ENCODE measurements at places on chromosomes 7 and 10.
A peak's percentile ranks its signal among the peaks of the same experiment; 100 is the strongest.

DNA sequence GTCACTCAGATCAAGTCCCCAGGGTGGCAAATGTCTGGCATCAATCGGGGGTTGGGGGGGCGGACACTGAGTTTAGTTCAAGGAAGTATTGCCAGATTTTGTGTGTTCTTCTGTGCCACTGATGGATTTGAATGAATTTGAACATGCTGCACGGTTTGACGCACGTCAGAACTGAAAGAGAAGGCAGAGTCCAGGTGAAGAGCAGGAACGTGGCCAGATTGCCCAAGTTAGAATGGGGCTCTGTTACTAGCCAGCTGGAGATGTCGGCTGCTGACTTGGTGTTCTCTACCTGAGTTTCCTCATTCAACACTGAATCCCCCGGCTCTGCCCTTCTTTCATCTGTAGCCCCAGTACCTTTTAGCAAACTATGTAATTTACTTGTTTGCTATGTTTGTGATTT, 180.2 kb downstream of the PRKCQ start:
- peaks cover 6% of the 10 kb centered on the region for H3K4me1 ChIP-seq
- no peak for DNase-seq
- no peaks in the 10 kb centered on the region for H3K36me3 ChIP-seq
- H3K4me3 ChIP-seq = no peak overlapping the region
- H3K27ac ChIP-seq = no peak overlapping the region

- peaks cover 64% of the 10 kb centered on the region for H3K36me3 ChIP-seq
- H3K4me3 ChIP-seq = peak overlapping the region; percentile 71
- H3K4me1 ChIP-seq = peaks cover 32% of the 10 kb centered on the region
- no peak for DNase-seq
- H3K27ac ChIP-seq = peak overlapping the region; percentile 75
- H3K27me3 ChIP-seq = no peaks in the 10 kb centered on the region
These were observed 3.1 kb downstream of the NRP1 start for GRCh38 chr10:33331379-33331694.

GRCh38 chr7:50690541-50691011, 92.1 kb downstream of the GRB10 start:
- H3K4me1 ChIP-seq = no peaks in the 10 kb centered on the region
- no peaks in the 10 kb centered on the region for H3K27me3 ChIP-seq
- no peak for DNase-seq
- no peaks in the 10 kb centered on the region for H3K36me3 ChIP-seq
- H3K27ac ChIP-seq = no peak overlapping the region
- no peak overlapping the region for H3K4me3 ChIP-seq

- no peaks in the 10 kb centered on the region for H3K36me3 ChIP-seq
- H3K4me1 ChIP-seq = no peaks in the 10 kb centered on the region
- no peak overlapping the region for H3K27ac ChIP-seq
- no peak for DNase-seq
- no peak overlapping the region for H3K4me3 ChIP-seq
These were observed 472.6 kb downstream of the XPNPEP1 start for GRCh38 chr10:109450702-109451101.

- H3K27me3 ChIP-seq = no peaks in the 10 kb centered on the region
- no peak overlapping the region for H3K4me3 ChIP-seq
- DNase-seq = no peak
- no peak overlapping the region for H3K27ac ChIP-seq
These were observed 13.1 kb upstream of the IMPDH1 start for GRCh38 chr7:128422842-128423241.

DNA sequence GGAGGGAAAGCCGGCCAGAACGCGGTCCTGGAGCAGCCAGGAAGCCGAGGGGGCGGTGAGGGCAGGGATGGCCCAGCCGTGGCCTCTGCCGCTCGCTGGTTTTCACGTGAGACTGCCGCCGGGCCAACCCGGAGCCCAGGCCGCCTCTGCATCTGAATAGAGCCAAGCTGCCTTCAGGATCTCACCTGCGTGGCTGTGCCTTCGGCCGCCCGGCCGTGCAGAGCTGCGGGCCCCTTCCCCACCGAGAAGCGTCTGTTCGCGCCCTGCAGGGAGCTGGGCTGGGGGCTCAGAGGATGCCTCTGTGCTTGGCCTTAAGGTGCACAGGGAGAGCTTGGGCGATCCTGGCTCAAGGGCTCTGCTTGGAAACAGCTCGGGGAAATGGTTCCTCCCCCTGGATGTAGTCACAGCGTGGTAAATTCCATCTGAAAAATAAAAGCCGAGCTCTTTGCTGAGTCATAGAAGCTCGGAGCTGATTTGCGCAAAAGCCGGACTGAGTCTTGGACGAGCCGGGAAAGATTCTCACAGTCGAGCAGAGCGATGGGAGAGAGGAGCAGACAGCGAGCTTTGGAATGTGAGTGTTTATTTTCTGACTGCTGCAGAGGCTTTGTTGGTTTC, at the start of gene JAKMIP3:
Gene JAKMIP3, plus strand, starts transcription at position 456 of the 615 bp plus-strand sequence. CDS start 38,863 bp downstream, outside the sequence.
- DNase-seq = no peak
- H3K4me3 ChIP-seq = peak within 1 kb of the TSS; percentile 8
- H3K36me3 ChIP-seq = no peaks in the 10 kb centered on the region
- no peak within 1 kb of the TSS for H3K27ac ChIP-seq
- no peaks in the 10 kb centered on the region for H3K4me1 ChIP-seq

- H3K36me3 ChIP-seq = peaks cover 18% of the 10 kb centered on the region
- no peaks in the 10 kb centered on the region for H3K27me3 ChIP-seq
- no peaks in the 10 kb centered on the region for H3K4me1 ChIP-seq
These were observed 113.6 kb upstream of the BTBD16 start for GRCh38 chr10:122157451-122157850.

- H3K4me1 ChIP-seq = no peaks in the 10 kb centered on the region
- peak within 1 kb of the TSS; percentile 6 for H3K27ac ChIP-seq
- peak within 1 kb of the TSS; percentile 64 for H3K4me3 ChIP-seq
- H3K36me3 ChIP-seq = no peaks in the 10 kb centered on the region
- H3K27me3 ChIP-seq = no peaks in the 10 kb centered on the region
These were observed at the start of gene FGFR2 for GRCh38 chr10:121598263-121599249. Gene FGFR2, minus strand, starts transcription at chr10:121598444. Its CDS starts 4,627 bp downstream, at chr10:121593817.

DNA sequence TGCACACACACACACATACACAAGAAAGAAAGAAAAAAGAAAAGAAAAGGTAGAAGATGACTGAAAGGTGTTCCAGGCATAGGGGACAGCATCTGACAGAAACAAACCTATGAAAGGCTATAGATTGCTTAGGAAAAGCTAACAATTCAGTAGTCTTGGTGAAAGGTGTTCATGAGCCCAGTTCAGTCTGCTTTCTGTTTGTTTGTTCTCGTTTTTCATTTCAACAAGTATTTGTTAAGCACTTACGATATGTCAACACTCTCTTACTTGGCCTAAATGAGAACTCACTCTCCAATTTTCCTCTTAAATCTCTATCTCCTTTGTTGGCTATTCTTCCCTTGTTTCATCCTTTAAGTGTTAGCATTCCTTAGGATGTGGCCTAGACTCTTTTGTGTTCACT, 133.2 kb downstream of the GRM8 start:
- H3K36me3 ChIP-seq = no peaks in the 10 kb centered on the region
- no peak overlapping the region for H3K27ac ChIP-seq
- no peak for DNase-seq

DNA sequence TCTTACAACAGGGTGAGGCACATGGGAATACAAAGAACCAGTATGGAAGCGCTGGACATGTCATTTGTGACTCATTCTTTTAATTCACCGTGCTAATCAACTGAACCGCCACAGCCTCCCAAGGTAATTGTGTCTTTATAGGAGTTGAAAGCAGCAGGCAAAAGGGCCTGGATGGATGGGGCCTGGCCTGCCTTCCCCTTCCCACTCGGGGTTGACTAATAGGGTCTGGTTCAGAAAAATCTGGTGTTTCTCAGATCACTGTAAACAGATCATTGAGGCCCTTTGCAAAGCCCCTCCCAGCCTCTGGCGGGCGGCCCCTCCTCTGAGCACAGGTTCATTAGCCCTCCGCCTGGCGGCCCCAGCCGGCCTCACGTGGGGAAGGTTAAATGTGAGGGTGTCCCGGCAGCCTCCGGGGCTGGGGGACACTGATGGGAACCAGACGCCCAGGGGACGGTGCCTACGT, 100.8 kb downstream of the EBF3 start:
- no peaks in the 10 kb centered on the region for H3K36me3 ChIP-seq
- no peak for DNase-seq
- H3K27ac ChIP-seq = no peak overlapping the region
- no peaks in the 10 kb centered on the region for H3K4me1 ChIP-seq
- no peak overlapping the region for H3K4me3 ChIP-seq

Data from RWPE2 (cell line).